ENCODE measurements at places on chromosomes 4 and X. TPM values are rescaled to one million over a fixed set of nuclear protein-coding genes. Genes with fewer than 3 reads are reported as not detected.

The TENM3 gene
- 0.39 TPM for polyA plus RNA-seq

The GATA1 gene
- 0.09 TPM for polyA plus RNA-seq

The MAGEB1 gene
- not detected for polyA plus RNA-seq

The DCAF8L2 gene
- polyA plus RNA-seq, result not detected

The TEX11 gene
- not detected for polyA plus RNA-seq

The PPEF1 gene
- not detected for polyA plus RNA-seq

The DIPK2B gene
- polyA plus RNA-seq, result 3.3 TPM

The MSL3 gene
- 14.5 TPM for polyA plus RNA-seq

The LRIT3 gene
- 0.24 TPM for polyA plus RNA-seq

The POU4F2 gene
- not detected for polyA plus RNA-seq

The GYG2 gene
- 0.16 TPM for polyA plus RNA-seq

The PAGE2B gene
- 0.49 TPM for polyA plus RNA-seq

The LDOC1 gene
- polyA plus RNA-seq, result 12.3 TPM

The COL25A1 gene
- 0.06 TPM for polyA plus RNA-seq

The TLR1 gene
- 1.2 TPM for polyA plus RNA-seq

The GLOD5 gene
- 0.15 TPM for polyA plus RNA-seq

The GPRIN3 gene
- polyA plus RNA-seq, result 0.20 TPM

The PLP1 gene
- polyA plus RNA-seq, result 2.3 TPM

The SHROOM2 gene
- 3.3 TPM for polyA plus RNA-seq

The ATP8A1 gene
- polyA plus RNA-seq, result 2.5 TPM

The F8 gene
- polyA plus RNA-seq, result 2.2 TPM

The NSG1 gene
- polyA plus RNA-seq, result 11.3 TPM

The MGAT4D gene
- polyA plus RNA-seq, result not detected

The TRPC3 gene
- polyA plus RNA-seq, result 0.04 TPM

The MAP7D3 gene
- 2.6 TPM for polyA plus RNA-seq

The SSX4B gene
- not detected for polyA plus RNA-seq

The BEND2 gene
- not detected for polyA plus RNA-seq

The BBS7 gene
- 6.8 TPM for polyA plus RNA-seq

The NUDT10 gene
- 0.60 TPM for polyA plus RNA-seq

The CXCL8 gene
- polyA plus RNA-seq, result 1.1 TPM

The HTN1 gene
- not detected for polyA plus RNA-seq

The CXCL11 gene
- 0.07 TPM for polyA plus RNA-seq

The FGFBP2 gene
- polyA plus RNA-seq, result not detected

The RAP2C gene
- polyA plus RNA-seq, result 12.8 TPM

The NUP62CL gene
- 0.94 TPM for polyA plus RNA-seq

The MAGEB6 gene
- not detected for polyA plus RNA-seq

The SSX1 gene
- not detected for polyA plus RNA-seq

The XPNPEP2 gene
- polyA plus RNA-seq, result 0.35 TPM

The HAUS3 gene
- 8.1 TPM for polyA plus RNA-seq

The ZNF157 gene
- polyA plus RNA-seq, result 0.08 TPM

The ZNF711 gene
- 1.2 TPM for polyA plus RNA-seq

The IDH3G gene
- polyA plus RNA-seq, result 39.3 TPM

The SSX4 gene
- polyA plus RNA-seq, result not detected

Measured in esophagus (tissue), 2 donors.